ENCODE measurements at places on chromosomes 7 and 10.

DNA sequence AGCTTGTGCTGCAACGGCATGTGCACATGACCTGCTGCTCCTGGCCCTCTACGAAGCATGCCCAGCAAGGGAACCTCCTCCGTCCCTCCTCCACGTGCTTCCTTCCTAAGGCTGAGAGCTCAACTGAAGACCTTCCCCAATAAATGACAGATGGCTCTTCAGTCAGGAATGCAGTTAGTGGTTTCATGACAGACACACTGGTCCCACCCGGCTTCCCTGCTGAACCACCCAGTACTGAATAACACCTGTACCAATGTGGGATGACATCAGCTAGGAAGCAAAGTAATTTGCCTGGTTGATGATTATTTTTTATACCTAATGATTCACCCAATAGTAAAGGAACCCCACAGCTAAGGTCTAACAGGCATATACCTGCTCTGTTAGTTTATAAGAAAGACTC lies 69.1 kb downstream of the SCRN1 start:
- no peak for DNase-seq

- peak; percentile 98 for DNase-seq
Measured at GRCh38 chr7:155230169-155230593, 67.5 kb upstream of the INSIG1 start.

- peak; percentile 14 for DNase-seq
Measured at GRCh38 chr7:77415476-77415822, 700 bp downstream of the GSAP start.

GRCh38 chr10:6924166-6924565 lies 344.1 kb upstream of the PRKCQ start:
- peak; percentile 50 for DNase-seq

- no peak for DNase-seq
Measured at GRCh38 chr7:40507166-40507565, 372.4 kb downstream of the SUGCT start.

DNA sequence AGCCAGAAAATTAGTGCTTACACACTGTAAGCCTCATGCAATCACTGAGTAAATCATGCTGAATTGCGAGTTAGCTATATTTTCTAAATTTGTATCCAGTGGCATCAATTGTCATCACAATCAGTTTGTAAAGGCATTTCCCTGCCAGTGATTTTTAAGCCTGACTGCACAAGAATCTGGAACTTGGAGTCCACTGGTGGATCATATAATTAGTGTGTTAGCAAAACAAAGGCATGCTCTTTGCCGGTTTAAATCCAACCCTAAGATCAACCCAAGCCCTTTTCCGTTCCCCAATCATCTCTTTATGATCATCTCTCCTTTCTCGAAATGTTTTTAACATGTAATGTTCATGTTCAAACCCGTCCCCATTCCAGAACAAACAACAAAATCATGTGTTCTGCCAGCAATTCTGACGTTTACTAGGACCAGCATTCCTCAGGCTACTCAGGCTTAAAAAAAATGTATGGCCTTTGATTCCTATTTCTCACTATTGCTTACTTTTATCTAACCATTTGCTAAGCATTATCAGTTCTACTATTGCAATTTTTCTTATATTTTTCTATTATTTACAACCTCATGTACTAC lies 649.2 kb downstream of the SORCS1 start:
- DNase-seq: no peak

- DNase-seq: no peak
Measured at GRCh38 chr7:139728203-139728602, 49.6 kb downstream of the HIPK2 start.

DNA sequence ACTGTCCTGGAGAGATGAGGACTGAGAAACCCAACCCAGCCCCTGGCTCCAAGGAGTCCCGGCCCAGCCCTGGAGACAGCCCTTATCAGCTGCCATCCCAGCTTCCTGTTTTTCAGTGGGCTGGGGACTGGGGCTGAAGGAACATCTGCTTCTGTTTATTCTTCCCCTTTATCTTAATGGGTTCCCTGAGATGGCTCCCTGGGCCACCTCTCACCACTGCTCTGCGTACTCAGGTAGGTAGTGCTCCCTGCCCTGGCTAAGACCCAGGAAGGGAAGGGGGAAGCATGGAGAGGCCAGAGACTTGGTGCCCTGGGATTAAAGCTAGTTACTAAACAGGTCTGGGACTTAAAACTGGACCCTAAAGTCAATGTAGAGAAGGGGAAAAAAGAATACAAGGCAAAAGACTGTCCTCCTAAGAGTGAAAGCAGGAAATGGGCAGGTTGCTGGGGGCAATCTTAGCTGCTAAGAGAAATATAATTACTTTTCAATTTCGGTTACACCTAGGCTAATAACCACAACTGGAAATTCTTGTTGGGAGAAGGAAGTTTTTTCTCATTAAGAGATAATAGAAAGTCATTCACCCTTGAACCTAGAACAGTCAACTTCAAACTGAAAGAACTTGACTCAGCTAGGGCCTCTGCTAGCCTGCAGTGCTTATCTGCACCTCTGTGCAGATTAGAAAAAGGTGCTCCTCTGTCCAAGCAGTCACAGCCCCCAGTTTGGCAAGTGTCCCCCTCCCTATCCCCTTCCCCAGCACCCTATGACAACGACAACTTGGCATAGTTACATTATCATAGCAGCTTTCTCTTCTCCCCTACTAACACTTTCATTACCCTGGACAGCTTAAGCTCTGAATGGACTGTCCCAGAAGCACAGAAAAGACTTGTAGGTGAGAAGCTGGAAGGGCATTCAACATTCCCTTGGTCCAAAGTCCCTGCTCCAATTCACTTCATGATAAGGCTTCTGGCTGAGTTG lies 65.6 kb upstream of the KDM7A start:
- DNase-seq: no peak

GRCh38 chr7:2800931-2801688 lies 43.0 kb downstream of the GNA12 start:
- DNase-seq: no peak

DNA sequence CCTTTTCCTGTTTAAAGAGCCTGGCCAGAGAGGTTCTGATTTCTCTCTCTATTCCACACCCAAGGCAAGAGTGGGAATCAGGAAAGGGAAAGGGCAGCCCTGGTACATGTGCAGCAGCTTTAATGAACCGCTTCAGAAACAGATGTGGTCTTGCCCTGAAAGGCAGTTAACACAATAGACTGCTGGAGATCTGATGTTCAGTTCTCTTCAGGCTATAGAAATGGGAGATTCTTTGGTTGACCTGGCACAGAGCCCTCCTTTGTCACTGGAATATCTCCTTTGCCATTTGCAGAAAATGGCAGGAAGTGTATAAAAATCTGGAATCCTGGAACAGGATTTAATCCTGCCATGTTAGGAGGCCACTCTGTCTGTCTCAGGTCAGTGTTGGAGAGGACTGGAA lies 36.3 kb upstream of the EXOC6 start:
- DNase-seq: no peak

DNA sequence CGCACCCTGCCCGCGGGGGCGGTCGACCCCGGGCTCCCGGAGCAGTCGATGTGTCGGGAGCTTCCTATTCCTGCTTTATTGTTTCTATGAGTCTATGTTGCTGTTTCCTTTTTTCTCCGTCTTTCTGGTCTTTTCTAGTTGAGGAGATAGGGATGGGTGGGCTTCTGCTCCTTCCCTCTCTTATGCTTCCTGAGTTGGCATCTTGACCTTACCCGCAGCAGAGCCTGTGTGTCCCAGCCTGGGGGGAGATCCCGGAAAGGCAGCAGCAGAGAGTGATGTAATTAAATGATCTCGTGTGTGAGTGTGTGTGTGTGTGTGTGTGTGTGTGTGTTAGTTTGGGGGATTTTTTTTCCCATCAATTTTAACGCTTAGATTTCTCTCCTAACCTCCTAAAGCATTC lies 486 bp upstream of the SORCS1 start:
- no peak for DNase-seq

GRCh38 chr7:144019457-144019856 lies 19.3 kb downstream of the OR6B1 start:
- DNase-seq: peak; percentile 85

DNA sequence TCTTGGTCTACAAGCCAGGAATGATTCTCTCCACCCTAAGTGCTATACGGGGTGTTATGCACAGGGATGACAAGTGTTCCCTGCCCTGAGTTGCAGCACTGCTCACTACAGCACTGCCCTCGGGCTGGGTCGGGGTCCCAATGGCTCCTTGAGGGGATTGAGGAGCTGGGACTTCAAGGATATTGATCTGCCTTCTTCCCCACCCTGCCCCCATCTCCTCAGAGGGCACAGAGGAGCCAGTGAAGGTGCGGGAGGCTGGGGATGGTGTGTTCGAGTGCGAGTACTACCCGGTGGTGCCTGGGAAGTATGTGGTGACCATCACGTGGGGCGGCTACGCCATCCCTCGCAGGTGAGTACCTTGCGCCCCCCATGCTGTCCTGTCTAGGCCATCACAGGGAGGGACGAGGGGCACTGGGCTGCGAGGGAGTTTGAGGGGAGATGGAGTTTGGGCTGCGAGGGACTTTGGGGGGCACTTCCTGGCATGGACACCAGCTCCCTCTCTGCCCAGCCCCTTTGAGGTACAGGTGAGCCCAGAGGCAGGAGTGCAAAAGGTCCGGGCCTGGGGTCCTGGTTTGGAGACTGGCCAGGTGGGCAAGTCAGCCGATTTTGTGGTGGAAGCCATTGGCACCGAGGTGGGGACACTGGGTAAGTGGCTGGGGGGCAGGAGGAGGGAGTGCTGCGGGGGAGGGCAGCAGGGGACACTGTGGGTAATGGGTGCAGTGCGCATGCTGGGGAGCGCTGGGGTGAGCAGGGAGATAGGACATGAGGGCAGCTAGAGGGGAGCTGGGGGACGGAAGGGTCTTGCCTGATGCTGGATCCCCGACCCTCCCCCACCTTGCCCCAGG lies 10.3 kb downstream of the FLNC start:
- no peak for DNase-seq

DNA sequence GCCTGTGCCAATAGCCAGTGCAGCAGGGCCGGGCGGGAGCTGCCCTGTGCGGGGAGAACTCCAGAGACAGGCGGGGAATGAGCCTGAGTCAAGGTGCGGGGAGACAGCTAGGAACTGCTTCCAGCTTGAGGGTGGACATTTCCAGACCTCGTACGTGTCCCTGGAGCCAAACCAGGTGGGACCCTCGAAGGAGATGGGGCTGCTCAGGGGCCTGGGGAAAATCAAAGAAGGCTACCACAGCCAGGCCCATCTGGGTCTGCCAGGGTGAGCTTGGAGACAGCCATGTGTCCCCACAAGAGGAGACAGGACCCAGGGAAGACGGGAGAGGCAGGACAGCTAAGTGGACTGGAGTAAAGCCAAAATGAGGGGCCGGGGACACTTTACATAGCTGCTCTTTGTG lies 504.9 kb upstream of the MGMT start:
- no peak for DNase-seq

DNA sequence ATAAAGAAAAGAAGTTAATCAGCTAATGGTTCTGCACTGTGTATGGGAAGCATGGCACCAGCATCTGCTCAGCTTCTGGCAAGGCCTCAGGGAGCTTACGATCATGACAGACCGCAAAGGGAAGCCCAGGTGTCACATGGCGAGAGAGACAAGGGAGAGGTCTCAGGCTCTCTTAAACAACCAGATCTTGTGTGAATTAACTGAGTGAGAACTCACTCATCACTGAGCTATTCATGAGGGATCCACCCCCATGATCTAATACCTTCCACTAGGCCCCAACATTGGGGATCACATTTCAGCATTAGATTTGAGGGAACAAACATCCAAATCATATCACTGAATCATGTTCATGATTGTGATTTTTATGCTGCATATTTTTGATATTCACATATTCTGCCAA lies 5.8 kb downstream of the USP54 start:
- DNase-seq: peak; percentile 50

GRCh38 chr7:32506266-32507054 lies 11.2 kb downstream of the AVL9 start:
- DNase-seq: peak; percentile 90

- DNase-seq: no peak
Measured at GRCh38 chr10:68735119-68735518, 14.1 kb downstream of the CCAR1 start.

DNA sequence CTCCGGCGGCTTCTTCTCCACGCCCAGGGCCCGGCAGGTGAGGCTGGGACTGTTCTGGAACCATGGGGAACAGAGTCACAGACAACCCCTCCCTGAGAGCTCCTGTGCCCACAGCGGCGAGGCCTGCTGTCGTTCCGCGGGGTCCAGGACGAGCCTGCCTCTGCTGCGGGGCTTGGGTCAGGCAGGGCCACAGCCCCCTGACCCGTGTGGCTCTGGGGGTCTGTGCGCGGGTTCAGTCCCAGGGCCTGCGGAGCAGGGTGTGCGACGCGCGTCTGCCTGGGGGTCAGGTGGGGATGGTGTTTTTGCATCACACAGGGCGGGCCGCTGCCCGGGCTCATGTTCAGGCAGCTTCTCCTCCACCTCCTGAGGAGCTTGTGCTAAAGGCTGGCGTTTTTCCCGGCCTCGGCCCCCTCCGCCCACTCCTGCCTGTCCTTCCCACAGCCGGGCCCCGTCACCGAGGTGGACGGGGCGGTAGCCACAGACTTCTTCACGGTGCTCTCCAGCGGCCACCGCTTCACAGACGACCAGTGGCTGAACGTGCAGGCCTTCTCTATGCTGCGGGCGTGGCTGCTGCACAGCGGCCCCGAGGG lies 8.4 kb downstream of the AP5Z1 start:
- DNase-seq: no peak

GRCh38 chr10:119231654-119232053 lies 24.3 kb downstream of the GRK5 start:
- no peak for DNase-seq

- no peak for DNase-seq
Measured at GRCh38 chr10:22017283-22018020, 13.9 kb upstream of the DNAJC1 start.

DNA sequence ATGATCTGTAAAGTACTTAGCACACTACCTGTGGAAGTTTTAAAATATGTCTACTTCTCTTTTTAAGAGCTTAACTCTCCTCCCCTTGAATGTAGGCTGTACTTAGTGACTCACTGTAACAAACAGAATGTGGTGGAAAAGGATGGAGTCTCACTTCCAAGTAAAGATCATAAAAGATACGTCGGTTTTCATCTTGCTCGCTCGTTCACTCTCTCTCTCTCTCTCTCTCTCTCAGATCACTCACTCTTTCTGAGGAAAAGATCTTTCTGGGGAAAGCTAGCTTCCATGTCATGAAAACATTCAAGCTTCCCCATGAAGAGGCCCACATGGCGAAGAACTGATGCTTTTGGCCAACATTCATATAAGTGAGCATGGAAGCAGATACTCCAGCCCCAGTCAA lies 5.5 kb downstream of the CHUK start:
- DNase-seq: no peak

GRCh38 chr7:46764100-46764936 lies 817.6 kb downstream of the TNS3 start:
- DNase-seq: peak; percentile 97

- DNase-seq: peak; percentile 70
Measured at GRCh38 chr7:100682228-100682741, 8.7 kb downstream of the GNB2 start.

GRCh38 chr7:148382596-148382995 lies 208.0 kb upstream of the C7orf33 start:
- DNase-seq: no peak

DNA sequence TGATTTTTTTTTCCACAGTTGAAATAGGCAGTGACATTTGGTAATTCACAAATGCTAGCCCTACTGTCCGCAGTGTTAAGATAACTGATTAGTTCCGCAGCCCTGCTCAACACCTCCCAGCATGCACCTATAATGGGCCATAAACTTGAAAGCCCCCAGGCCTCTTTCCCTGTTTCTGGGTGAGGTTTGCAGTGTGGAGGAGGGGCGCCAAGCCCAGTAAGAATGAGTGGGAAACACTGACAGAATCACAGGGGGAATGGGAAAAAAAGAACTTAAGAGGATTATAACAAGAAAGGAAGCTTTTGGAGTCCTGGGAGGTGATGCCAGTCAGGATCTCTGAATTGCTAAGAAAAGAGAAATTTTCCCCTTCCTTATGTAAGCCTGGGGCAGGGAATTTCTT lies 39.6 kb upstream of the SP8 start:
- no peak for DNase-seq

- DNase-seq: no peak
Measured at GRCh38 chr10:51640120-51640819, 59.1 kb downstream of the CSTF2T start.
